Effector memory CD4-positive, alpha-beta T cell (primary cell): ENCODE measurements at places on chromosomes 11 and 22.
A peak's percentile ranks its signal among the peaks of the same experiment; 100 is the strongest.

GRCh38 chr11:80188076-80188627, 747.3 kb upstream of the TENM4 start:
- DNase-seq: no peak

DNA sequence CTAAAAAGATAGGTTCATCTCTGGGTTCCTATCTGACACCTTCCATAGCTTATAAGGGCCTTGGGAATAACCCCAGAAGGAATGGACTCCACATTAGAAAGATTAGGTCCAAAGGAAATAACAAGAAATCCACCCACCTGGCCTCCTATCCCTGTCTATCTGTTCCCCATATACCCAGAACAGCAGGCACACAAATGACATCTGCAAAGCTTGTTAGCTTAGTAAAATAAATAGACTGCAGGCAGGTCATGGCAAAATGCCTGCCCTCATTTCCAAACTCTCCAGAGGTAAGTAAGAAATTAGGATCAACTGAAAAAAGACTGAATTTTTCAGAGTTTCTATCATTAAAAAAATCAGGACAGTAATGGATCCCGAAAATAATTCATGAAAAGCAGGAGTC, 489.5 kb downstream of the DLG2 start:
- DNase-seq: no peak

DNA sequence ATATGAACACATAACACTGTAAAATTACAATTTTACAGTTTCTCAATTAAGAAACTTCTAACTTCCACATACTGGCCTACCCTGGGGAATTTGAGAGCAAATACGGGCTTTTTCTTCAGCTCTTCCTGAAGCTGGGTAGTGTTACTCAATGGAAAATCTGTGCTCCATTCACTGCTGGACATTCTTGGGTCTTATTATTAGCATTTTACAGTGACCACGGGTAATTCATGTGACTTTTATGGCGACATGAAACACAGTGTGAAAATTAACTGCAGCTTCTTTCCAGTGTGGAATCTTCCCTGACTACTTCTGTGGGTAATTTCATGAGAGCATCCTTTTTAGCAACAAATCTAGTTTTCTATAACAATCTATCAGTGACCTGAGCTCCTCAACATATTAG, 423.7 kb upstream of the ANO5 start:
- DNase-seq: no peak

DNA sequence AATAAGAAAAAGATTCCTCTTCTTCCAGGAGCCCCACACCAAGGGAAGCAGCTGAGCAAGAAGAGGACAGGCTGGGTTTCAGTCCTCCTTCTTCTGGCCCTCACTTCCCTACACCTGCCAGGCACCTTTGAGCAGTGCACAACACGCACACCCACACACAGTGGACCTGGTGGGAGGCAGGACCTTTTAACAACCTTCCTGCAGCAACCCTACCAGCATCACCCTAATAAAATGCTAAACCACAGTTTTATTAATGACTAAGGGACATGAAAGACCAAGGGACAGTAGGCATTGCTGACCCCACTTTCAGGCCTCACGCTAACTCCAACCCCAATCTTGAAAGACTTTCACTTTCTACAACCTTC, 12.2 kb downstream of the ARAP1 start:
- DNase-seq: no peak

DNA sequence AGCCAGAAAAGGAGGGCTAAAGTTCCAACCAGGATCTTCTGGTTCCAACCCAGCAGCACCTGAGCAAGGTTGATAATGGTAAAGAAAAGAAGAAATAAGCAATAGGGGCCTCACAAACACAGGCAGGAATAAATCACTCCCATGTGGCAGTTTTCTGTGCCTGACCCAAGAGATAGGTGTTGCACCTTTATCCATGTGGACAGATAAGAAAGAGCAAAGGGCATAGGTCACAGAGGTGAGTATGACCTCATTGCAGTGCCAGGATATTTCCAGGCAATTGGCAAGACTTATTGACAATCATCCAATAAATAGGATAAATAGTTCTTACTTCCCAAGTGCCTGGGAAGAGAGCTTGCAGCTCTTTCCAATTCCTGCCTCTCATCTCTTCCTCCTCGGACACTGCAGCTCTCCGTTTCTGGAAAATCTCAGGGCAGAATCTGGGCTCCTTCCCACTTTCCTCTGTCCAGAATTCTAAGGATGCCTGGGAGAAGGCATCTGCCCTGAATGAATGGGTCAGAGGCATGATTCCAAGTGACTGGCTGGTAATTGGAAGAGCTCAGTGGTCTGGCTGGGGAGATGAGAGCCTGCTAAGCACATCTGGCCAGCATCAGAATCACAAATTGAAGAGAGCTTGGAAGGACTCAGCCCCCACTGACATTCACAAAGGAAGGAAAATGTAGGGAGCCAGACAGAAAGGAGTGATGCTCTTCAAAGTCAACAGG, 14.5 kb upstream of the LRRC55 start:
- DNase-seq: no peak

DNA sequence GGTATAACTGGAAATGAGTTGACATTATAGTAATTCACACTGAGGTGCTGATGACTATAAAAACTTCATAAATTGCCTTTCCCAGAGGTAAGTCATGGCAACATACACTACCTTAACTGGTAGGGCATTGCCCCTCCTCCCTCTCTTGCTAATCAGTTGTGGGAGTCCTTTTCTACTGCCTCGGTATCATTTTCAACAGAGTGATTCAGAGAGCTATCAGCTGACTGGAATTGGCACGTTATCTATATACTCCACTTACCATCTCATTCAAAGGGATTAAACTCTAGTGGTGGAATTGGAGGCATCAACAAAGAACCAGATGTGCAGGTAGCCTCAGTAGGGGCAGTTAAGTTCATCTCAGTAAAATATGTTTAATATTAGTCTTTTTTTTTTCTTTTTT, 8.0 kb upstream of the NUP160 start:
- no peak for DNase-seq

DNA sequence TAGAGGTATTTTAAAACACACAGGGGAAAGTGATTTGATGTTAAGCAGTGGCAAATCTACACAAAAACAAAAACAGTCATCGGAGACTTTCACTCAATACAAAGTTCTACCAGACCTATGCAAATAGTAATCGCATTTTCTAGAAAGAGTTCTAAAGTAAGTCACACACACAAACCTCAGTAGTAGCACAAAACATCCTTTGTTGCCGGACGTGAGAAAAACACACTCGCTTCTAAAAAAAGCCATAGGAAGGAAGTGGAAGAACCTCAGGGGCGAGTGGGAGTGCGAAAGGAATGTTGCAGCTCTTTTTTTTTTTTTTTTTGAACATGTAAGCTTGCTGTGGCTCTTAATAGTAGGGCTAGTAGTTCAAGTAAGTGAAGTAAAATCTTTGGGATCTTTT, 88.9 kb downstream of the MAML2 start:
- DNase-seq: no peak

DNA sequence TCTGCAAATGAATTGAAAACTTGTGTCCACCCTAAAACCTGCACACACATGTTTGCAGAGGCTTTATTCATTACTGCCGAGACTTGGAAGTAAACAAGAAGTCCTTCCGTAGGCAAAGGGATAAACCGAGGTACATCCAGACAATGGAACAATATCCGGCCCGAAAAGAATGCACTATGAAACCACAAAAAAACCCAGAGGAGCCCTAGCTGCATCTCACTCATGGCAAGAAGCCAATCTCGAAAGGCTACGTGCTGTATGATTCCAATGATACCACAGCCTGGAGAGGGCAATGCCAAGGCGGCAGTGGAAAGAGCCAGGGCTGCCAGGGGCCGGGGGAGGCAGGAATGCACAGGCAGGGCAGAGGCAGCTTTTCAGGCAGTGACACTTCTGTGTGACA, 3.2 kb upstream of the MRPL23 start:
- no peak for DNase-seq

DNA sequence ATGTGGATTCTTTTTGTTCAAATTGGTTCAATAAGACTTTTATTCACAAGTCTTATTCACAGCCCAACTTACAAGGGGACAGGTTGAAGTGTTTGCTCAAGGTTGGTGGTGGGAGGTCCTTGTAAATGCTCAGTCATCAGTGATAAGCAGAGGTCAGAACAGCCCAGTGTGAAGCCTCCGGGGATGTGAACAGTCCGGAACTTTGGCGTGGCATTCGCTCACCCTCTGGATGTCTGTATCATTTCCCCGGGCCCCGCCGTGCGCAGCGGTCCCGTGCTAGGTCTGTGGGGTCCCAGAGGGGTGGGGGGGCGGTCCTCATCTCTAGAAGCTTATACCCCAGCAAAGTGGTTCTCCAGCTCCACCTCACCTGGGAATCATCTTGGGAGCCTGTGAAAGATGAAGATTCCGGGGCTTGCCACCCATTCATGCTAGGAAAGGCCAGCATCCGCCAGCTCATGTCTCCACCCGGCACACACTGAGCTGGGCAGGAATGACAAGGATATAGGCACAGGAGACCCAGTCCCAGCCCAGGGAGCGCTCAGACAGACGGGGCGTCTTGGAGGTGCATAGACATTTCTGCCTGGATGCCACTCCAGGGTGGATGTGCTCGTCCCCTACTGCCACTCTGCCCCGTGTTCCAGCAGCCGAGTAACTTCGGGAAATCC, 327.5 kb downstream of the TBC1D22A start:
- no peak for DNase-seq

DNA sequence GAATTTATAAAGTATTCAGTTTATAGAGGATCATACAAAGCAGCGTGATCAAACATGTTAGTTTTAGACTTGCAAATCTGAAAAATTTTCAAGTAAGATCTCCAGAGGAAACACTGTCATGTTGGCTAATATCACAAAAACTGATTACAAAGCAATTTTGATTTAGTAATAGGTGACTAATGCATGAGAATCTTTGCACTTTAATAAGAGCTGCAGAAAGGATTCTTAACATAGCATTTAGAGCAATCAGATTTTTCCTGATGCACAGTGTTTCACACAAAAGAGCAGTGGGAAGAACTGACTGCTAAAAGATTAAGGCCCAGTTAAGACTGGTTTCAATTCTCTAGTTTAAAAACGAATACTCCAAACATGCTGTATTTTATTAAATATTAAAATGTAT, 321.2 kb downstream of the GUCY1A2 start:
- no peak for DNase-seq

DNA sequence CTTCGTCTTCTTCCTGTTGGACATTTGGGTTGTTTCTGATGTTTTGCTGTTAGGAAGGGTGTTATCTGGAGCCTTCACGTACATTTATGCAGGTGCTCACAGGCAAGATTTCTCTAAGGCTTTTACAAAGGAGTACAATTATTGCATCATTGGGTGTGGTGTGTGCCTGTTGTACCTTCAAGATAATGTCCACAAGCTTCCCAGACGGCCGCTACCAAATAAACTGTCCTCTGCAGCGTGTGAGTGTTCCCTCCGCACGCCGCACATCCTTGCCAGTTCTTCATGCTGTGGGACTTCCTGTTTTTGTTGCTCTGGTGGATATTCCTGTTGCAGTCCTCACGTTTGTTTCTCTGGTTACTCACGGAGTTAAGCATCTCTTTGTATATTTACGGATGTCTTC, 133.3 kb downstream of the TBC1D22A start:
- DNase-seq: no peak

GRCh38 chr11:74468058-74468457, 709 bp upstream of the KCNE3 start:
- no peak for DNase-seq

- no peak for DNase-seq
Measured at GRCh38 chr11:67022341-67022933, 497 bp upstream of the SYT12 start.

GRCh38 chr11:36131721-36132397, 157.4 kb downstream of the COMMD9 start:
- DNase-seq: no peak

GRCh38 chr22:28188178-28188879, 269.3 kb upstream of the PITPNB start:
- no peak for DNase-seq

DNA sequence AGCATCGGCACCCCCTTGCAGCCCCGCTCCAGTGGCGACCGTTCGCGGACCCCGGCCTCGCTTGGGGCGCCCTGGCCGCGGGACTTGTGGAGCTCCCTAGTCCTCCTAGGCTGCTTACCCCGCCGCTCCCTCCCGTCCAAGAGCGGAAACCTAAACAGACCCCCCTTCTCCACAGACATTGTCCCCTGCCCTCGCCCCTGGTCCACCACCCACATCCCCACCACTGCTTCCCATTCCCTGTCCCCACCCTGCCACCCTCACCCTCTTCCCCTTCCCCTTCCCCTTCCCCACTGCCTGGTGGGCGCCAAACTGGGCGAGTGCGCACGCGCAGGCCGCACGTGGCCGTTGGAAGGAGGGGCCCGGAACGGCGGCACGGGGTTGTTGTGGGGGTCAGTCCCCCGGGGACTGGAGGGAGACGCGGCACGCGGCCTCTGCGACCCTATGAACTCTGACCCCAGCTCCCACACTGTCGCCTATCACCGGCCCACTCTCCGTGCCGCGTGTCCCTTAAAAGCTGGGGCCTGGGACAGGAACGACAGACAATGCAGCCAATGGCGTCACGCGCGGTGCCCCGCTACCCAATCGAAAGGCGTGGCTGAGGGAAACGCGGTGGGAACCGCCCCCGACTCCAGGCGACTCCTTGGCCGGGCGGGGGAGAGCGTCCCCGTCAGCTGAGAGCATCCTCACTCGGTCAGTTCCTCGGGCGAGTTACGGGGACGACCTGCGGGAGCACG, at the start of gene SNX32:
Gene SNX32 (plus strand): TSS at position 667 of the 734 bp plus-strand sequence. CDS start 103 bp downstream, outside the sequence.
- DNase-seq: peak; percentile 89

DNA sequence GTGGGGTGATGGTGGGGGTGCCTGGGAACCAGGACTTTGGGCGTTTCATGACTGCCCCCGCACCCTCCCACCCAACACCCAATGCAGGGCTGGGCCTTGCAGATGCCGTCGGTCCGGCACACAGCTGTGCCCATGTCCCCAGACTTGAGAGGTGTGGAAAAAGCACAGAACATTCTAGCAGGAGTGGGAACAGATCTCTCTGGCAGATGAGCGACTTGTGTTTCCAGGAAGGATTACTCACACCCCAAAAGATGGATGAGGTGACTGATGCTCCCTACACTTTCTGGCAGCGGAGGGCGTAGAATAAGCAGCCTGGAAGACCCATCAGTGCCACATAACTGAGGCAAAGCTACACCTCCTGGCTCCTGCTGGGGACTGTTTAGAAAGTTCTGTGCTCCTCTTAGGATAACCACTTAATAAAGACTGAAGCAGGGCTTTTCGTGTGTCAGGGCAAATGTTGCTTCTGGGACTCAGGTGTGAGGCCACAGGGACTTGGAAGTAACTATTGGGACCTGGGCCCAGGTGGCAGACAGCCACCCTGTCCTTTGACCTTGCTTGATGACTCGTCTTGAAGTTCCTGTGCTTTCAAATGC, 24.2 kb downstream of the FBLN1 start:
- no peak for DNase-seq

- no peak for DNase-seq
Measured at GRCh38 chr11:15471048-15471894, 356.5 kb downstream of the INSC start.

DNA sequence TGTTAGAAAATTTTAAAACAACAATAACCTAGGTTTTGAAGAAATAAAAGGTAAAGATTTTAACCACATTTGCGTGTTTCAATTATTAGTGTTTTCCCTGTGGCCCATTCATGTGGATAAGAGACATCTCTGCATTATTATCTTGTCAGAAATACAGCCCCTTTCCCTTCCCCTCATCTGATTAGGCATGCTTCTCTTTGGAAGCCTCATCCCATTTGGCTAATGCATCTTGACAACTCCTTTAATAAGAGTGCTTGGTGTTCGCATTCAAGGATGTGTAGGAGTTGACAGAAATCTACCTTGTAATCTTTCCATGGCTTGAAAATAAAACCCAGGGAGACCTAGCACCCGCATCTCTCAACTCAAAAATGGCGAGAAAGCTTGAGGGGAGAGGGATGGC, 635.5 kb downstream of the NTM start:
- DNase-seq: no peak
